ENCODE measurements at places on chromosomes 12 and 14. TPM values are rescaled to one million over a fixed set of nuclear protein-coding genes. Genes with fewer than 3 reads are reported as not detected.
A peak's percentile ranks its signal among the peaks of the same experiment; 100 is the strongest.

- no peak for DNase-seq
- H3K36me3 ChIP-seq: peaks cover 30% of the 10 kb centered on the region
- no peak overlapping the region for H3K4me3 ChIP-seq
Measured at GRCh38 chr14:39395555-39396254, 36.5 kb downstream of the FBXO33 start.

- H3K27me3 ChIP-seq: no peaks in the 10 kb centered on the region
- no peak for DNase-seq
- H3K36me3 ChIP-seq: no peaks in the 10 kb centered on the region
Measured at GRCh38 chr14:20820063-20820904, 17.6 kb upstream of the RNASE1 start.

- no peaks in the 10 kb centered on the region for H3K27me3 ChIP-seq
- no peaks in the 10 kb centered on the region for H3K36me3 ChIP-seq
- no peak overlapping the region for H3K27ac ChIP-seq
- H3K4me3 ChIP-seq: no peak overlapping the region
- H3K4me1 ChIP-seq: no peaks in the 10 kb centered on the region
Measured at GRCh38 chr12:67154901-67155300, 114.3 kb upstream of the CAND1 start.

DNA sequence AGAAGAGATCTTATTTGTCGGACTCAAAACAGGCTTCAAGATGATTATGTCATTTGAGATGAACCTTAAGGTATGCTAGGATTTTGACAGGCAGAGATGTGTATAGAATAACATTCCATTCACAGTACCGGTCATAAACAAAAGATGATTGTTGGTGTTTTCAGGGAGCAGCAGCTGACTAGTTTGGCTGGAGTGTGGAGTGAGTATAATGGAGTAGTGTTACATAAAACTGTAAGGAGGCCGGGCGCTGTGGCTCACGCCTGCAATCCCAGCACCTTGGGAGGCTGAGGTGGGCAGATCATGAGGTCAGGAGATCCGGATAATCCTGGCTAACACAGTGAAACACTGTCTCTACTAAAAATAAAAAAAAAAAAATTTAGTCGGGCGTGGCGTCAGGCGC lies 23.9 kb downstream of the SERPINA10 start:
- DNase-seq: no peak
- no peak overlapping the region for H3K27ac ChIP-seq
- no peaks in the 10 kb centered on the region for H3K27me3 ChIP-seq
- no peak overlapping the region for H3K4me3 ChIP-seq
- no peaks in the 10 kb centered on the region for H3K4me1 ChIP-seq
- no peaks in the 10 kb centered on the region for H3K36me3 ChIP-seq

- peak overlapping the region; percentile 84 for H3K27ac ChIP-seq
- peaks cover 37% of the 10 kb centered on the region for H3K36me3 ChIP-seq
- no peak overlapping the region for H3K4me3 ChIP-seq
Measured at GRCh38 chr12:121214855-121215745, 5.2 kb downstream of the P2RX4 start.

DNA sequence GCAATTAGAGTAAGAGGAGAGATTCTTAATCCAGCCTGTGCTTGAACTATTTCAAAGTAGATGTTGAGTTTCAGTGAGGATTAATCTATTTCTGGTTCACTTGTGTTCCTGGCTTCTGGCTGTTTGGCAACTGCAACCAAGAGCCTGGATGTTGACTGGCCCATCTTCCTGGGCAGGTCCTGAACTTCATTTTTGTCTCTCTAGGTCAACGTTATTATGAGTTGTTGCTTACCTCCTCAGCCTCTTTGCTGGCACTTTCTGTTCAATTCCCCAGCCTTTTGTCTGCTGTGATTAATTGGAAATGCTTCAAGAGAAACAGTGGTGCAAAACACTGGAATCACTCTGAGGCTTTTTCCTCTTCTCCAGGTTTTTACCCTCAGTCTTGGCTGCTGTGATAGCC lies 56.8 kb downstream of the TMEM132D start:
- no peaks in the 10 kb centered on the region for H3K27me3 ChIP-seq
- no peak overlapping the region for H3K4me3 ChIP-seq
- no peak overlapping the region for H3K27ac ChIP-seq

- no peak for DNase-seq
- H3K27ac ChIP-seq: no peak overlapping the region
- H3K36me3 ChIP-seq: no peaks in the 10 kb centered on the region
- no peaks in the 10 kb centered on the region for H3K4me1 ChIP-seq
- no peak overlapping the region for H3K4me3 ChIP-seq
- H3K27me3 ChIP-seq: no peaks in the 10 kb centered on the region
Measured at GRCh38 chr12:111339321-111339938, 29.5 kb downstream of the PHETA1 start.

DNA sequence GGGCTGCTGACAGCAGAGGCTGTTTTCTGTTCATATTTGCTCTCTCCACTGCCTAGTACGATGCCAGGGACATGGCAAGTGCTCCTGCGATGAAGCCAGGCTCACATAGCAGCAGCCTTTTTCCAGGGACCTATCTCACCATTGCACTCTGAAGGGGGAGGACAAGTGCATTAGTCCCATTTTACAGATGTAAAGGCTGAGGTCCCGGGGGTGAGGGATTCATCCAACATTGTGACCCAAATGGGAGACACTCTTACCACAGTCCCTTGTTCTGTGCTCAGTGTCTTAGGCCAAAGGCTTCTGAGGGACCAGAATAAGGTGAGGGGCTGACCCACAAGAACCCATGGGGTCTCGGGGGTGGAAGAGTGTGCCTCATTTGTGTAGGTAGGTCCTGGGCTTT lies 21.6 kb upstream of the ESRRB start:
- no peak for DNase-seq
- H3K27ac ChIP-seq: no peak overlapping the region
- H3K4me3 ChIP-seq: no peak overlapping the region
- peaks cover 42% of the 10 kb centered on the region for H3K27me3 ChIP-seq

- H3K27ac ChIP-seq: no peak overlapping the region
- no peaks in the 10 kb centered on the region for H3K27me3 ChIP-seq
- H3K36me3 ChIP-seq: no peaks in the 10 kb centered on the region
Measured at GRCh38 chr14:95250140-95250769, 69.5 kb downstream of the CLMN start.

DNA sequence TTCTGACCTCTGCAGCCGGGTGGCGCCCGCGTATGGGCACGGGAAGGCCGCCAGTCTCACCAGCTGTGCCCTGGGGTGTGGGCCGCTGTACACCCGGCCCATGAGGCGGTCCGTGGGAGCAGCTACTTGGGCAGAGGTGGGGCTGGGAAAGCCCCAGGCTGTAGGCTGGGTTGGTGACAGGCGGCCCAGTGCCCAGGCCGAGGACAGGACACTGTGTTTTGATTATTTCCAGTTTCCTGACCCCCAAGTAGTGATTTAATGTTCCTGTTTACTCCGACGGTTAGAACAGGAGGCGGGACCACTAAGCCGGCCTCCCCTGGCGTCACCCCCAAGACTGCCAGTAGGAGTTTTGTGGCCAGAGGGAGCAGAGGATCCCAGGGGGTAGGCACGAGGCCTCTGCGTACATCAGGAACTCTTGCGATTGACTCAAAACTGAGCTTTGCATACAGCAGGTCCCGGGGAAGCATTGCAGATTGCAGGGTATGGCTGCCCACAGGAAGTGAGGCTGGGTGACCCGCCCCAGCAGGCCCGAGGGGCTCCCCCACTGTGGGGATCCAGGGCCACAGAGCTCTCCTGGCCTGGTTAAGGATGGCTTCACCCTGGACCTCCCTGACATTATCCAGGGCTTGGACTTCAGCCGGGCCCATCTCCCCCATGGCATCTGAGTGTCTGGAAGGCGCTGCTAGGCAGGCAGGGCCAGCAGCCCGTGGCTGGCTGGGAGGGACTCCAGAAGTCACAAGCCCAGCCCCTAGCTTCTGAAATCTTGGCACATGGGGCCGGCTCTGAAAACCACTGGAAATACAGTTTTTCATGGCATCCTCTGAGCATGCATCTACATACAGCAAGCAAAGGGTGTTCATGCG lies 42.5 kb upstream of the DIO3 start:
- DNase-seq: no peak
- no peaks in the 10 kb centered on the region for H3K4me1 ChIP-seq
- no peak overlapping the region for H3K4me3 ChIP-seq
- no peaks in the 10 kb centered on the region for H3K27me3 ChIP-seq
- no peaks in the 10 kb centered on the region for H3K36me3 ChIP-seq

DNA sequence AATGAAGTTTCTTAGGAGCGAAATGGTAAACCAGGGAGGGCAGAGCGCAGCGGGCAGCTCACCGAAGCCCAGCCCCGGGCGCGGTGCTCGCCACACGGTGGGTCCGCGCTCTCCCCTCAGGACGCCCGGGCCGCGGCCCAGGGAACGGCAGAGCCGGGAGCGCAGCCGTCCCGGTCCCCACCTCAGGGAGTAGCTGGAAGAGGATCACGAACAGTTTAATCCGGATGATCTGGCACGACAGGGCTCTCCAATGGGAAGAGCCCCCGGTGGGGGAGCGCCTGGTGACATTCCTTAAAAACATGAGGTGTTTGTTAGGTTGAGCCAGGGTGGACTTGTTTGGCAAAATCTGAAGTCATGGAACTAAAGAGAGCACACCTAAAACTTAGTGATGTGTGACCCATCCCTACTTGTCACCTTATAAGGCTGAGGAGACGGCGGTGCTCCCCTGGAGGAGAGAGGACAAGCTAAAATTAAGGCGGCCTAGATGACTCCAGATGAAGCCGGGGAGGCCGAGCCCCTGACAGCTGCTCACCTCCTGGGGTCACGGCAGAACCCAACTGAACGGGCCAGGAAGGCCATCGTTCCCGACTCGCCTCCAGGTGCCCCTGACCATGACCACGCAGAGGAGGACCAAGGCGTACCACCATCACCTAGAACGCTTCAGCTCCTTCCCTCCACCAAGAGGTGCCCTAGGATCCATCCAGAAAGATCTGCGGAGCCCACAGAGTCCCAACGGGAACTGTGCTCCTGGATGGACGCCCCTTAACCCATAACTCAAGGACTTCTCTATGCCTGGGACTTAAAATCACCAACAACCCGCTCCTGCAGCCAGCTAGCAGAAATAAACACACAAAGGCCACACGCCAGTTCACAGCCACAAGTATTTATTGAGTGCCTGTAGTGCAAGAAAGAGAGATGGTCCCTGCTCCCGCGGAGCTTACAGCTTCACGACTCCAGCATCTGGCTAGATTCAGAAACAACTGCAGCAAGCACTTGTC lies 866 bp upstream of the PITPNM2 start:
- H3K27me3 ChIP-seq: peaks cover 23% of the 10 kb centered on the region
- H3K4me3 ChIP-seq: peak overlapping the region; percentile 57
- H3K4me1 ChIP-seq: peaks cover 42% of the 10 kb centered on the region
- H3K27ac ChIP-seq: peak overlapping the region; percentile 76
- H3K36me3 ChIP-seq: peaks cover 11% of the 10 kb centered on the region
- DNase-seq: no peak

GRCh38 chr12:6944381-6945186 lies 762 bp downstream of the C12orf57 start:
- H3K36me3 ChIP-seq: no peaks in the 10 kb centered on the region
- H3K4me3 ChIP-seq: peak overlapping the region; percentile 56
- H3K27me3 ChIP-seq: no peaks in the 10 kb centered on the region
- peaks cover 12% of the 10 kb centered on the region for H3K4me1 ChIP-seq

- H3K27me3 ChIP-seq: peaks cover 3% of the 10 kb centered on the region
- no peaks in the 10 kb centered on the region for H3K36me3 ChIP-seq
- no peak overlapping the region for H3K27ac ChIP-seq
- peaks cover 25% of the 10 kb centered on the region for H3K4me1 ChIP-seq
- no peak for DNase-seq
Measured at GRCh38 chr12:57456145-57456700, 1.1 kb downstream of the INHBE start.

GRCh38 chr12:8658346-8658745 lies 4.3 kb downstream of the MFAP5 start:
- H3K4me3 ChIP-seq: no peak overlapping the region
- H3K27ac ChIP-seq: no peak overlapping the region
- H3K27me3 ChIP-seq: no peaks in the 10 kb centered on the region
- H3K36me3 ChIP-seq: no peaks in the 10 kb centered on the region
- no peak for DNase-seq

DNA sequence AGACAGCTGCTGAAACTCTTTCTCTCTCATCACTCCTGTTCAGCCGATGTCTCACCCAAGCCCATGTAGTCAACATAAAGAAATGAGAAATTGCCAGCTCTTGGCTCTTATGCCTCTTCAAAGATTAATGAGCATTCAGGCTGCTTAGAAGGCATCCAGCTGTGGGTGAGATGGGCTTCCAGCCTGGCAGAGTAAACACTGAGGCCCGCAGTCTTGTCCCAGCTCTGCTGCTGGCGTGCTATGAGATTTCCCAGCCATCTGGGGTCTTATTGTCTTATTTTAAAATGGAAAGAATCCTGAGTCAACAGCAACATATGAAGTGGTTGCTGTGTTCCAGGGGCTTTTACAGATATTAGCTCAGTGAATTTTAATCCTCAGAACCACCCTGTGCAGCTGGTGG lies 12.6 kb downstream of the RXYLT1 start:
- no peak overlapping the region for H3K4me3 ChIP-seq
- H3K27ac ChIP-seq: no peak overlapping the region
- DNase-seq: no peak
- no peaks in the 10 kb centered on the region for H3K27me3 ChIP-seq

GRCh38 chr12:9699269-9699897 lies 29.9 kb downstream of the CLEC2D start:
- no peaks in the 10 kb centered on the region for H3K36me3 ChIP-seq
- H3K4me3 ChIP-seq: no peak overlapping the region
- no peak for DNase-seq
- no peaks in the 10 kb centered on the region for H3K4me1 ChIP-seq
- peak overlapping the region; percentile 29 for H3K27ac ChIP-seq
- H3K27me3 ChIP-seq: no peaks in the 10 kb centered on the region

DNA sequence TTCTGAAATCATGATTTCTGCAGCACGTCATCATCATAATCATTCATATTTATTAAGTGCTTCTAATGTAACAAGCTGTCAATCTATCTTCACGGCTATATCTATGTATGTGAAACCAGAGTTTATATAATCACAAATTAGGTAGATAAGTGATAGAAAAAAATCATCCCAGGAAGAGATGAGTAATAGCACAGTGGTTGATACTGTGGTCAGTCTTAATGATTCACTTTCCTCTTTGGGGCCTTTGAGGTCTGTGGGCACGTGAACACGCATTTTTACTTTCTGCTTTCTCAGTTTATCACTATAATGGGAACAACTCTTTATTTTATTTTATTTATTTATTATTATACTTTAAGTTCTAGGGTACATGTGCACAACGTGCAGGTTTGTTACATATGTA lies 265.9 kb upstream of the NOVA1 start:
- no peaks in the 10 kb centered on the region for H3K36me3 ChIP-seq
- no peaks in the 10 kb centered on the region for H3K4me1 ChIP-seq
- DNase-seq: no peak
- no peak overlapping the region for H3K4me3 ChIP-seq
- no peaks in the 10 kb centered on the region for H3K27me3 ChIP-seq

GRCh38 chr12:15532364-15532977 lies 210.2 kb downstream of the PTPRO start:
- no peak overlapping the region for H3K27ac ChIP-seq
- no peak for DNase-seq
- H3K4me1 ChIP-seq: no peaks in the 10 kb centered on the region
- no peaks in the 10 kb centered on the region for H3K36me3 ChIP-seq

Gene ARID2
- 30.8 TPM for total RNA-seq

Gene SCN8A
- total RNA-seq: 0.26 TPM

Gene MED6
- total RNA-seq: 23.2 TPM

Gene CCDC175
- not detected for total RNA-seq

Gene KRT73
- total RNA-seq: not detected

Gene TMEM119
- 50.5 TPM for total RNA-seq

Gene LMO3
- 228 TPM for total RNA-seq

Gene SDR9C7
- total RNA-seq: not detected

Gene VTI1B
- total RNA-seq: 123 TPM

Gene POTEG
- total RNA-seq: not detected

Gene LRP1-AS
- total RNA-seq: not detected

Gene P2RX2
- total RNA-seq: not detected

Gene LARP4
- 58.5 TPM for total RNA-seq

Gene NFE2
- 21.3 TPM for total RNA-seq

Gene P2RX7
- 11.6 TPM for total RNA-seq
